ENCODE measurements at places on chromosomes 5 and 9. TPM values are rescaled to one million over a fixed set of nuclear protein-coding genes. Genes with fewer than 3 reads are reported as not detected.

PCDHGA11 gene
- 6.1 TPM for total RNA-seq

DNA sequence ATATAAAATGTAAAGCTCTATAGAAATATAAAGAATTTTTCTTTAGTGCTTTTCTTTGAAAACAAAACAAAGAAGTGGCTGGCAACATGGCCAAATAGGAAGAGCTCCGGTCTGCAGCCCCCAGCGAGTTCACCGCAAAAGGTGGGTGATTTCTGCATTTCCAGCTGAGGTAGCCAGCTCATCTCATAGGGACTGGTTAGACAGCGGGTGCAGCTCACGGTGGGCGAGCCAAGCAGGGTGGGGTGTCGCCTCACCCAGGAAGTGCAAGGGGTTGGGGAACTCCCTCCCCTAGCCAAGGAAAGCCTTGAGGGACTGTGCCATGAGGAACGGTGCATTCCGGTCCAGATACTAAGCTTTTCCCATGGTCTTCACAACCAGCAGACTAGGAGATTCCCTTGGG lies 21.0 kb upstream of the TIMD4 start:
- H3K4me3 ChIP-seq, result no peak overlapping the region
- H3K27me3 ChIP-seq, result no peaks in the 10 kb centered on the region
- no peaks in the 10 kb centered on the region for H3K36me3 ChIP-seq
- no peak for DNase-seq
- no peaks in the 10 kb centered on the region for H3K4me1 ChIP-seq

- H3K4me3 ChIP-seq, result no peak overlapping the region
- no peaks in the 10 kb centered on the region for H3K4me1 ChIP-seq
- no peaks in the 10 kb centered on the region for H3K36me3 ChIP-seq
- DNase-seq, result no peak
Observed at GRCh38 chr5:41821051-41821450, 49.2 kb downstream of the OXCT1 start.

NTRK2 gene
- total RNA-seq, result 3.0 TPM

- H3K4me1 ChIP-seq, result no peaks in the 10 kb centered on the region
- no peaks in the 10 kb centered on the region for H3K27me3 ChIP-seq
- H3K36me3 ChIP-seq, result peaks cover 12% of the 10 kb centered on the region
- no peak for DNase-seq
Observed at GRCh38 chr9:133779081-133779480, 40.9 kb upstream of the SARDH start.

DNA sequence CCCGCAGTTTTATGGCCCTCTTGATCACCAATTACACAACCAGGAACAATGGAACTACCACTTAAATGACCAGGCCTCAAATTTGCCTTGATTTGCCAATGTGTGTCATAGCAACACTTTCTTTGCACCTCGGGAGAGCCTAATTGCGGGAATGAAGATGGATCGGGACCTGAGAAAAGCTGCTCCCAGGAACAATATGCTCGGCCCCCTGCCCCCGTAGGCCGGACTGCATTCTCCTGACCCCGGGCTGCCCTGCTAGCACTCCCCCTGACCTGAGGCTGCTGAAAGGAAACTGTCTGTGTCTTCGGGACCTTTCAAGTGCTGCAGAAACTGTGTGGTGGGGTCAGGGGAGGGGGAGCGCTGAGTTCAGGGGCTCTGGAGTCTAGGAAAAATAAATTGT lies 294.3 kb upstream of the IRX1 start:
- no peaks in the 10 kb centered on the region for H3K36me3 ChIP-seq
- no peak for DNase-seq
- H3K27ac ChIP-seq, result no peak overlapping the region
- no peak overlapping the region for H3K4me3 ChIP-seq

SEMA4D gene
- total RNA-seq, result 13.0 TPM

DNA sequence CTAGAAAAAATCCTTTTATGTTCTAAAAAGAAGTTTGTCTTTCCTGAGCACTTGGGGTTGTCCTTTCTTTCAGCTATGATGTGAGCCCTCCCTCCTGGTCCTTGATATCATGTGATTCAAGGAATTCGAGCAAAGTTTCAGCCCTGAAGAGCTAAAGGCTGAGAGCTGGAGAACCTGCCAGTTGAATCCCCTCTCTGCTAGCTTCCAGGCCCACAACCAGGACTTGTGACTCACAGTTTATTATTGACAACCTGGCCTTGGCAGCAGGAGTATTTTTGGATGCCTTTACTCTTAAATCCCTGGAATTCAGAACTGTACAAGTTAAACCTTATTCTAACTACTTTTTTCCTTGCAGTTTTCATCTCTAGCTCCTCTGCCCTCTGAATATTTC lies 182.8 kb downstream of the SPOCK1 start:
- H3K36me3 ChIP-seq, result no peaks in the 10 kb centered on the region
- no peak overlapping the region for H3K4me3 ChIP-seq
- H3K4me1 ChIP-seq, result peaks cover 7% of the 10 kb centered on the region

DNA sequence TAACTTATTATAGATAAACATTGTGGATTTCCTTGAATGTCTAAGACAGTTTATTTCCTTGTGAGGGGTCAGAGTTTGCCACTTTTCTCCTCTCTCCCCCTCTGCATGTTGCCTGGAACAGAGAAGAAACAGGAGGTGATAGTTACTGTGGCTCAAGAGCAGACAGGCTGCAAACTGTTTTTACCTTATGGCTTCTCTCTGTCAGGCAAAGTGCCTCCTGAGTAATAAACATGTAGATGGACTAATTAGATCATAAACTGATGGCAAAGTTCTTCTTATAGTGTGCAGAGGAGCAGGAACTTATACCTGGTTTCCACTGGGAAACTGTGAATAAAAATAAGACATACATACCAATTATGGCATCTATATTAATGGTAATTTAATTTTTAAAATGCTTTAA lies 133.1 kb upstream of the CDH12 start:
- no peaks in the 10 kb centered on the region for H3K36me3 ChIP-seq
- no peak overlapping the region for H3K4me3 ChIP-seq
- no peaks in the 10 kb centered on the region for H3K27me3 ChIP-seq
- H3K4me1 ChIP-seq, result no peaks in the 10 kb centered on the region
- no peak for DNase-seq

RELL2 gene
- total RNA-seq, result 6.1 TPM

CDH9 gene
- total RNA-seq, result not detected

QRFP gene
- not detected for total RNA-seq

FABP6 gene
- not detected for total RNA-seq

GRCh38 chr5:96546120-96546519 lies 113.1 kb upstream of the PCSK1 start:
- no peak for DNase-seq
- H3K4me1 ChIP-seq, result no peaks in the 10 kb centered on the region
- no peak overlapping the region for H3K27ac ChIP-seq
- H3K36me3 ChIP-seq, result no peaks in the 10 kb centered on the region
- H3K27me3 ChIP-seq, result no peaks in the 10 kb centered on the region

EGFLAM gene
- total RNA-seq, result 5.7 TPM
